Stimulated activated CD8-positive, alpha-beta memory T cell treated with anti-CD3 and anti-CD28 coated beads, Interleukin-4, amount 100 ng/mL, for 1 hour (primary cell): ENCODE measurements at places on chromosomes 1 and 21.

DNA sequence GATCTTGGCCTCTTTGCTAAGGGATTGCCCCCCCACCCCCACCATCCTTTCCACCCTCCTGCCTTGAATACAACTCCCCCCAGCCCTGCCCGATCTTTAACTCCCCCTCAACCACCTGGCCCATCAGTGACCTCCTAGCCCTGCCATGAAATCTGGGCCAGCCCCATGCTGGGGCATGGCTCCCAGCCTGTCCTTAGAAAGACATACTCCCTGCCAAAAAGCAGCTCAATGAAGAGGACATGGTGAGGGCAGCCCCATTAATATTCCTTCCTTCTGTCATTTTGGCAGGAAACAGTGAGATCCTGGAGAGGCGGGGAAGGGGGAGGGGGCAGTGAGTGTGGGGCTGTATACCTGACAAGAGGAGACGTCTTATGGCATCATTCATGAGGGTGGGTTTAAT is 66.8 kb upstream of the DISP3 start:
- DNase-seq, result no peak

- DNase-seq, result no peak
These were observed 27.1 kb downstream of the TRAF5 start for GRCh38 chr1:211353562-211354212.

DNA sequence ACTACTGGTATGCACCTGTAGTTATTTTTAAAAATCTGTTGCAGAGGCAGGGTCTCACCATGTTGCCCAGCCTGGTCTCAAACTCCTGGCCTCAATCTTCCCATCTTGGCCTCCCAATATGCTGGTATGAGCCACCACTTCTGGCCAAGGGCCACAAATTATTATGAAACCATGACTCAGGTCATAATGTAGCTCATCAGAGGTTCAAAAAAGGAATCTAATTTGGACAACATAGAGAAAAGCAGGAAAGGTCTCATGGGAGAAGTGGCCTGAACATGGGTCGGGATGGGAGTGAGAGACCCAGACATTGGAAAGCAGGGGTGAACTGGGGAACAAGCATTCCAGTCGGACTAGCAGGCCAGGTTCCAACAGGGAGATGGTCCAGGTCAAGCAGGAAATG is 45.2 kb upstream of the C1orf198 start:
- no peak for DNase-seq

- no peak for DNase-seq
These were observed 10.5 kb downstream of the CITED4 start for GRCh38 chr1:40851643-40852042.

DNA sequence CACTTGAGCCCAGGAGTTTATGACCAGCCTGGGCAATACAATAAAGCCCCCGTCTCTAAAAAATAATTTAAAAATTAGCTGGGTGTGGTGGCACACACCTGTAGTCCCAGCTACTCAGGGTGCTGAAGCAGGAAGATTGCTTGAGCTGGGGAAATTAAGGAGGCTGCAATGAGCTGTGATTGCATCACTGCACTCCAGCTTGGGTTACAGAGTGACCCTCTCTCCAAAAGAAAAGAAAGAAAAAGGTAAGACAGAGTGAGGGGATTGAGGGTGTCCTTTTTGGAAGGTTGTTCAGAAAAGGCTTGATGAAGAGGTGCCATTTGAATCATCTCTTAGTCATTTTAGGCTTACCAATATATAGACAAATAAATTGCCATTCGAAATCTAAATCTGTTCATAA is 4.0 kb upstream of the SRRM1 start:
- DNase-seq, result no peak

DNA sequence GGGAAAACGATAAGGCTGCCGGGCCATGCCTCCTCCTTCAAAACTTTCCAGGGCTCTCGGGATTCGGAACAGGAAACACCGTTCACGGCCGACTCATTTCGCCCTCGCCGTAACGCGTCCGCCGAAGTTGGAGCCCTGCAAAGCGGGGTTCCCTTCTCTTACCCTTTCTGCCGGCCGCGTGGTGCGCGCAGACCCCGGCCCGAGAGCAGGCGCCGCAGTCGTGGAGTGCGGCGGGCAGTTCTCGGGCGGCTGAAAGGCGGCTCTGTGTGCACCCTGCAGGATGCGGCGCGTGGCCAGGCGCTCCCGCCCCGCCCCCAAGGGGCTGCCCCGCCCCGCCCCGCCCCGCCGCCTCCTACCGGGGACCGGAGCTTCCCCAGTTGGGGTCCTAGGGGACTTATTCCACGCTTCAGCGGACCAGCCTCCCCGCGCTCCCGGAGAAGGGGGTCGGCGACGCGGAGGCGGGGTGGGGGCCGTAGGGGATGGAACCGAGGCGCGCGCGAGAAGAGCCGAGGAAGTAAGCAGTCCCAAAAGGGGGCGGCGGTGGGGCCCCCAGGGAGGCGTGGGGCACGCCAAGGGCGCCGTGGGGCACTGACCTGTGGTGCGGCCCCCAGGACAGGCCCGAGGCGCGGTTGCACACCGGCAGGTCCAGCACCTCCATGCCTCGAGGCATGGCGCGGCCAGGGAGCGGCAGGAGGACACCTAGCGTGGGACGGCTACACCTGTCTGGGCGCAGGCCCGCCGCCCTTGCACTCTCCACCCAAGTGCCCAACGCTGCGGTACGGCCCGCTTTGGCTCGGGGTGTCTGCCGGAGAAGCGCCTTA is at the start of gene MCOLN2:
Gene MCOLN2, minus strand, starts transcription at position 268 of the 821 bp plus-strand sequence. Its CDS starts 241 bp downstream, at position 27.
- DNase-seq, result no peak

DNA sequence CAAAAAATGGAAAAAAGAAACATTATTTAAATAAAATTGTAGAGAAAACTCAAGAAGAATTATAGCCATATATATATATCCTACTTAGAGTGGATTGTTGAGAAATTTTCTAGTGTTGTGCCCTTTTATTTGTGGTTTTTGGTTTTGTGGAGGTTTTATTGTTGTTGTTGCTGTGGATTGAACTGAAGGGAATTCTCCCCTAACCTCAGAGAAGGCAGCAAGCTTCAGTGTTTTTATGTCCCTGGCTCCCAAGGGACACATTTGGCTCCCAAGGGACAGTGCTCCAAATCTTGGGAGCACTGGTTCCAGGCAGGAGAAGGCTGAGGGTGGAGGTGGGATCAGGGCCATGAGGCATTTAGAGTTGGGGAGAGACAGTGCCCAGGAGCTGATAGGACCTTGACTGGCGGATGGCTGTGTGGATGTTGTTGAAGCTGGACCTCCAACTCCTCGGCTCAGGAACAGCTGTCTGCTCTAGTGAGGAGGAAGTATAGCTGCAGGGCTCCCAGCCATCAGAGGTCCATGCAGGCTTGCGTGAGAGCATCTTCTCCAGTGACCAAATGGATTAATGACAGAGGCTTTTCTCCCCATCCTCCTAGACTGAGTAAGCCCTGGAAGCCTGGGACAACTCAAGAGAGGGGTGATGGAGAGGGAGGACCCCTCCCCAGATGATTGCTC is 100.5 kb downstream of the TEX35 start:
- DNase-seq, result no peak

DNA sequence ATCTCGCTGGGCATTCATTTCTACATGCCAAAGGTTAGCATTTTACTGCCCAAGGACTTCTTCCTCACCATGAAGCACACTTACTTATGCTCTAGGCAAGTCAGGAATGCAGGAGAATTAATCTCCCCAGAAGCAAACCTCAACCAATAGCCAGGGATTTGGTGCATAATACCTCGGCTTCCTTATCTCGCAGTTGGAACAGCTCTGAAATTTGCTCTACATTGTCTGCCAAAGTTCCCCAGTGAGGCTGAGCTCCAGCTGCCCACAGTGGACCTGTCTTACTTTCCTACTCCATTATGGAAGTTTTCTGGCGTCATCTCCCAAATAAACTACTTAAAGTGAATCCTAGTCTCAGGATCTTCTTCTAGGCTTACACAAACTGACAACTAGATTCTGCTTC is 57.6 kb upstream of the PPM1J start:
- DNase-seq, result no peak
